Sigmoid colon (tissue), 7 donors: ENCODE measurements at places on chromosomes 5 and 9. TPM values are rescaled to one million over a fixed set of nuclear protein-coding genes. Genes with fewer than 3 reads are reported as not detected.

DNA sequence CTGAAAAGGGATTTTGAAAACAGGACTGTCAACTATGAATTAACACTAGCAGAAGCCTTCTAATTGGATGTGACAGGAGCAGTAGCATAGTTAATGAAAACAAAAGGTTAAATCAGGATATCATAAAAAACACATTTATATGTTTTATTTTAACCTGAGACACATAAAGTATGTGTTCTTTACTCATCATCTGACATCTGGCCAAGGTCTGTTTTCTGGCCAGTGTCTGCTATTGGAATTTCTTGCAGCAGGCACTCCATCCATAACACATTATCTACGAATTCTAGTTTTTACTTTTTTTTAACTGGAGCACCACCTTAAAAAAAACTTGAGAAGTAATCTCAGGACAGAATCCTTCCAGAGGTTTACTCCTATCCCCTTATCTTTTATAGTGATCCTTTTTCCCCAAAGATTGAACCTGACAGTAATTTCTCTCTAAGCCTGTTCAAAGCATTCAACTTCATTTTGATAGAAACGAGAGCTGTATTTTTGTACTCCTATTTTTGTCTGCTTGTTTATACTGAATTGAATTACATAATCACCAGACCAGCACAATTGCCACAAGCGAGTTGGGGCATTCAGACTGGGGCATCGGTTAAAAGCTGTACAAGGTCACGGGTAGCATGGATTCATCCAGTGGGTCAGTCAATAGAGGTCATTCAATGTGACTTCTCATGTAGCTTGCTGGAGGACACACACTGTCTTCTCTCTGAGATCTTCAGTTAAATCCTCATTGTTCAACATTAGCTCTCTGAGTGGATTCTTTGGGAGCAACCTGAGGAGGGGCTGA is 205.6 kb upstream of the CLINT1 start:
- DNase-seq = no peak

KDM3B gene
- 55.3 TPM for total RNA-seq

DNA sequence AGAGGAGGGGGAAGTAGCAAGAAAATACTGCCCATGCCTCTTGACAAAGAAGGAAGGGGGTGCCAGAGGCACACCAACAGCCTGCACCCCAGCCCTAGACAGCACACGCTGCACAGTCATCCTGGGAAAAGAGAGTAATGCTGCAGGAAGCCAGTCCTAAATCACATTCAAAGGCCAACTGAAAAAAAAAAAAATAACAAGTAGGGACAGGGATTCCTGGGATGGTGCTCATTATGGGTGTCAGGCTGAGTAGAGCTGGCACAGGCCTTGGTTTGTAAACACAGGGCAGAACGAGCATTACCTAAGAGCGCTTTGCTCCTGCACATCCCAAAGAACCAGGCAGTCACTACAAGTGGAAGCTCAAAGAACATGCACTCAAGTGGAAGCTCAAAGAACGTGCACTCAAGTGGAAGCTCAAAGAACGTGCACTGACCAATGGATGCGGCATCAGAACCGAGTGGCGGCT is 7.8 kb downstream of the RAPGEF1 start:
- peak; percentile 94 for DNase-seq

EXOC3 gene
- total RNA-seq = 45.7 TPM

DNA sequence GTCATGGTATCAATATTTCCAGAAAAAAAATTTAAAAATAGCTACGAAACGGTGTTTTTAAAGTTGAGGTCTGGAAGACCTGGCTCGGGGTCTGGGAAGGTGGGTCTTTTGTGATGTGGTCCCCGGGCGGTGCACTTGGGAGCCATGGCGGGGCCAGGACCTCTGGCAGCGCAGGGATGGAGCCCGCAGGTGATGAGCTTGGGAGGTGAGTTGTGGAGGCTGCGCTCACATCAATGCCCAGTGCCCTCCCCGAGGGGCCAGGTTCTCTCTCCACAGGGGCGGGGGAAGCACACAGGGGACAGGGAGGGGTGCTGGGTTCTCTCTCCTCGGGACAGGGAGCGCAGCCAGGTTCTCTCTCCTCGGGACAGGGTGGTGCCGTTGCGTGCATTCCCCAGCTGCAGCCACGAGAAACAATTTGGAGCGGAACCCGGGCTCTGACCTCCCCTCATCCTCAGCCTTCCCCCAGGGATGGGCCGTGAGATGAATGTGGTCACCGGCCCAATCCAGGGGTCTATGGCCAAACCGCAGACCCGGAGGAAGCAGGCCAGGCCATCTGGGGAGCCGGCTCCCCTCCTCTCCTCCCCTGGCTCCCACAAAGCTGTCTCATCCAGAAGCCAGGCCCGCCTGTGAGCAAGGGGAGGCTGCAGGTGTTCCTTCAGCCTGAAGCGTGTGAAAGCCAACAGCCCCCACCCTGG is 25.8 kb downstream of the DBH start:
- no peak for DNase-seq

DNA sequence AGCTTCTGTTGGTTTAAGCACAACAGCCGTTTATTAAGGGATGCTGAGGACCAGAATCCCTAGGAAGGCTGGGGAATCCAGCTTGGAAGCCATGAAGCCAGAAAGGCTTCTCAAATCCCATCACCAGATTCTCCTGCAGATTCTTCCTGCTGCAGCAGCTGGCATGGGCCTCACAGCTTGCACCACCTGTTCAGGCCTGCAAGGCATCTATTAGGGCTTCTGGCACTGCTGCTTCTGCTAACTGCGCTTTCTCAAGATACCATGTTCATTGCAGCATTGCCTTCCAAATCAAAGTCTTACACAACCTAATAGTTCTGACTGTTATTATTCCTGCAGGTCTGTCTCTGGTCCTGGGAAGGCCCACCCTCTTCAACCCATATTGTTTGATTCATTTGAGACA is 51.2 kb upstream of the ZNF366 start:
- DNase-seq = no peak

IL3 gene
- total RNA-seq = not detected

DNA sequence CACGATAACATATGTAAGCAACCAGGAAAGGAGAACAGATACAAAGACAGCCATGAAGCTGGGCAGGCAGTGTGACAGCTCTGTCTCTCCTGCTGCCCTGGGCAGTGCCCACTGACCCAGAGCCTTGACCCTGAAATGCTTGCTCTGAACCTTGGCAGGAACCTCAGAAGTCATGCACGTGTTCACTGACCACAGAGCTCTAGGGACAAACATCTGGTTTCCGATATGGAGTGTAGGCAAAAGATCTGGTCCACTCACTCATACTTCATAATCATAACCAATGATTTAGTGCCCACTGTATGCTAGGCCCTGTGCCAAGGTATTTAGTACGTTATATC is 102.6 kb downstream of the FSTL4 start:
- DNase-seq = no peak

MLANA gene
- not detected for total RNA-seq

DNA sequence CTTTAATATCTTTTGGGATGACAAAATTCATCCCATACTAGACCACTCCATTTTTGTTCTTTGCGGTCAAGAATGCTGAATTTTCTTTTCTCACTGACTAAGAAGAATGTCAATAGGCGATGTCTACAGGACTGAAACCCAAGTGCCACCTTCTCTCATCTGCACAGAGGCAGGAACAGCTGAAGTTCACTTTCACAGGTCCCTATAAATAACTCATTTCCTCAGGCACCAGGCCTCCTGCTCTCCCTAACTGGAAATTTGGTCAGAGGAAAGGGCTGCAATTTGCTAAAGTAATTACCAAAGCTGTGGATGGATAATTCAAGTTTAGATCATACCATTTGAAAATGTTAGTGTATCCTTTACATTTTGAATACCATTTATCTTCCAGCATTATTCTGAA is 142.9 kb downstream of the DIRAS2 start:
- no peak for DNase-seq

FOXI1 gene
- not detected for total RNA-seq

LRRC70 gene
- 3.2 TPM for total RNA-seq

GRCh38 chr5:115551415-115551814 is 6.8 kb upstream of the FEM1C start:
- DNase-seq = no peak

PCDHGB4 gene
- 6.1 TPM for total RNA-seq

- DNase-seq = no peak
These were observed 47.2 kb downstream of the OR2K2 start for GRCh38 chr9:111282845-111283244.

- DNase-seq = no peak
These were observed 217.7 kb downstream of the PJA2 start for GRCh38 chr5:109192027-109192426.

GRCh38 chr5:25641124-25641523 is 996.3 kb upstream of the CDH10 start:
- DNase-seq = no peak

DNA sequence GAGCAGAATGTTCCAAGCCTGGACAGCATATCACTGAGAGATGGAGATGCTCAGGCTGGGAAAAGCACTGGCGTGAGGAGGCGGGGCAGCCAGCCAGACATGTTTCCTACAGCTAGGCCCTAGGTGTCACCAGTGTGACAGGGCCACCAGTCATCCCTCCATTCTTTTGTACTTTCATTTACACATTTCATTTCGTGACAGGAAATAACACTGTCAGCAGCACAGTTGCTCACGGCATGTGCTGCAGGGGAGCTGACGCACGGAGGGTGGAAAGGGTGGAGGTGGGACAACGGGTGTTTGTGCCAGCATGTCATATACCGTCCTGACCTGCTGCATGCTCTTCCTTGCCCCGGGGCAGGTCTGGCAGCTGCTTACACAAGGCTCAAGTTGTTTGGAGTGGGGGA is 14.8 kb upstream of the CEMIP2 start:
- no peak for DNase-seq

RNF208 gene
- not detected for total RNA-seq

DNA sequence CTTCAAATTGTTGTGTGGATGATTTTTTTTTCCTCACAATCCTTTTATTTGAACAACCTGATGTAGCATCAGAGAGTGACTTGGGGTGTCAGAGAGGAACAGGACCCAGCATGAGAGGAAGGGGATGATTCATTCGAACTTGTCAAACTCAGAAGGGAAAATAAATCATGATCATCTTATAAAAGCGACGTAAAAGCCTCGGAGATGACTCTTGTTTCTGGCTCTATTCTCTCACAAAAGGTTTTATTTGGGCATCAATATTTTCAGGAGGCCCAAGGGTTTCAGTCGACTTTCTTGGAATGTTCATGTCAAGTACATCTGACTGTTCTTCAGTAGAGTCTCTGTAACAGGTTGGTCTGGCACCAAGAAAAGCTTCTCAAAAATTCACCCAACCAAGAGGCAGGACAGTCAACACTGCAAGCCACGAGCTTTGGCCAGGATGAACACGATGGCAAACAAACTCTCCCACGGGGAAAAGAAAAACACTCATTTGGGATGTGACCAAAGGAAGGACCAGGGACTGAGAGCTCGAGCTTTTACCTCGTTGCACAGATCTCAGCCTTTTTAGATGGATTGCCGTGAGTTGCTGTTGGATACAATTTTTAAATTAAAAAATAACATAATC is 55.1 kb downstream of the ANKH start:
- no peak for DNase-seq
